ENCODE measurements at places on chromosomes 13 and 19.
A peak's percentile ranks its signal among the peaks of the same experiment; 100 is the strongest.

DNA sequence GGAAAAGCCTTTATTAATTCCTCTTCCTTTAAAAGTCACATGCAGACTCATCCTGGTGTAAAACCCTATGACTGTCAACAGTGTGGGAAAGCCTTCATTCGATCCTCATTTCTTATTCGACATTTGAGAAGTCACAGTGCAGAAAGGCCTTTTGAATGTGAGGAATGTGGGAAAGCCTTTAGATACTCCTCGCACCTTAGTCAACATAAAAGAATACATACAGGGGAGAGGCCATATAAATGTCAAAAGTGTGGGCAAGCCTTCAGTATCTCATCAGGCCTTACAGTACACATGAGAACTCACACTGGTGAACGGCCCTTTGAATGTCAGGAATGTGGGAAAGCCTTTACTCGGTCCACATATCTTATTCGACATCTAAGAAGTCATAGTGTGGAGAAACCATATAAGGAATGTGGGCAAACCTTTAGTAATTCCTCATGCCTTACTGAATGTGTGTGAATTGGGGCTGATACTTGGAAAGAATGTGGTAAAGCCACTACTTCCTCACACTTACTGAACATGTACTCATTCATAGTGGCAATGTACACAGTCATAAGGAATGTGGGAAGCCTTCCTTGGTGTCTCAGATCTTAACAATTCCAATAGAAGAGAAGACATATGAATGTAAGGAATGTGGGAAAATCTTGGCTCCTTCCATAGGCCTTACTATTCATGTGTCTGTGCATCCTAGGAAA is 18.8 kb downstream of the ZNF559 start:
- DNase-seq = no peak

DNA sequence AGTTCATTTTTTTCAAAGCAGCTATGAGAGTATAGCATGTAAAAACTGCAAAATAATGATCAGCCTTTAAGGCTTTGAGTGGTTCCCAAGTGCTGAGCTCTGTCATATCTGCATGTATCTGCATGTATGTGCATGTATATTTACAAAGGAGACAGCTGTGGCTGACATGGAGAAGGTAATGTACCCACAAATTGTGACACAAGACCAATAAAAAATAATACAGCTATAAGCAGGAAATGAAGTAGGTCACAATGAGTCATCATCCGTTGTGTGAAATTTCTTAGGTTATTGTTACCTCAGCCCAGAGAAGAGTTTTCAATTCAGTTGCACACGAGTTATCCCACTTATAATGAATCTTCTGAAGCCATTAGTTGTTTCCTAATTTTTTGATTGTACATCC is 60.9 kb upstream of the MED4 start:
- DNase-seq = no peak

DNA sequence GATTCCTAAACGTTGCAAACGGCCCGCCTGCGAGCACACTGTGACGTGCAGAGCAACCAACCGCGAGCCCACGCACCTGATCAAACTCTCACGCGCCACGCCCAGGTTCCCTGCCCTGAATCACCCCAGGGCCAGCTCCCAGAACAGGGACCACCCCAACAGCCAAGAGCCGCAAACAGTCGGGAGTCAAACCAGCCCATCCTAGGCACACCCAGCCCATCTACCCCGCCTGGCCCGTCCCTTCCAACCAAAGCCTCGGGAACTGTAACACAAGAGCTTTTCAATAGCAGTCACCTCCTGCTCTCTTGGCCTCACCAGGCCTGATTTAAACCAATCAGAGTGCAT is 8.9 kb downstream of the PIP5K1C start:
- DNase-seq = no peak

DNA sequence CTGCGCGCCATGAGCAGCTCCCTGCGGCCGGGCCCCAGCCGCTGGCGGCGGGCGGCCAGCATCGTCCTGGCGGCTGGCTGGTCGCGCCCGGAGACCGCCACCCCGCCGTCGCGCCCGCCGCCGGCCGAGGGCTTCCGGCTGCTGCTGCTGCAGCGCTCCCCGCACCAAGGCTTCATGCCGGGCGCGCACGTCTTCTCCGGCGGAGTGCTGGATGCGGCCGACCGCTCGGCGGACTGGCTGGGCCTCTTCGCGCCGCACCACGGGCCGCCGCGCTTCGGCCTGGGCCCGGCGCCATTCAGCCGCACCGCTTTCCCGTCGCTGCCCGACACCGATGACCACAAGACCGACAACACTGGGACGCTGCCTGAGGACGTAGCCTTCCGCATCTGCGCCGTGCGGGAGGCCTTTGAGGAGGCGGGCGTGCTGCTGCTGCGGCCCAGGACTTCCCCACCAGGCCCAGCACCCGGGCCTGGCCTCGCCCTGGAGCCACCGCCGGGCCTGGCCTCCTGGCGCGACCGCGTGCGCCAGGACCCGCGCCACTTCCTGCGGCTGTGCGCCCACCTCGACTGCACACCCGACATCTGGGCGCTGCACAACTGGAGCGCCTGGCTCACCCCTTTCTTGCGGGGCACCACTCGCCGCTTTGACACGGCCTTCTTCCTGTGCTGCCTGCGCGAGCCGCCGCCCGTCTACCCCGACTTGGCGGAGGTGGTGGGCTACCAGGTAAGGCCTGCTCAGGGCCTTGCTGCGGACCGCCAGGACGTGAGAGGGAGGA is 518 bp downstream of the NUDT19 start:
- no peak for DNase-seq

DNA sequence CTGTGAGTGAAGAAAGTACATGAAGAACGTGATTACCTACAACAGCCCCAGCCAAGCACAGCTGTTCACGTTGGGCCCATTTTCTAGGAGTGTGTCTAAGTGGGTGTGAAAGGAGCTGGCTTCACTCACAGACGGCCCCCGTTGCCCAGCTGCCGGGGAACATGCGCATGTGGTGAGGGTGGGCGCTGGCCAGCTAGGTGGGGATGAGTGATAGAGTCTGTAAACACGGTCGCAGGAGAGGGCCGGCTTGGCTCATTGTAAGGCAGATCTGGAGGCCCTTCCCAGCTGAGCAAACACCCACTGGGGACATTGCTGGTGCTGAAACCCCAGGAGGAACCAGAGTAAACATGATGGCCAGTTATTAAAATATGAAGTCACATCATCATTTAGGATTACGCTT is 160.5 kb downstream of the TEX29 start:
- no peak for DNase-seq

GRCh38 chr19:40806423-40807146 is 7.6 kb downstream of the EGLN2 start:
- DNase-seq = peak; percentile 35

DNA sequence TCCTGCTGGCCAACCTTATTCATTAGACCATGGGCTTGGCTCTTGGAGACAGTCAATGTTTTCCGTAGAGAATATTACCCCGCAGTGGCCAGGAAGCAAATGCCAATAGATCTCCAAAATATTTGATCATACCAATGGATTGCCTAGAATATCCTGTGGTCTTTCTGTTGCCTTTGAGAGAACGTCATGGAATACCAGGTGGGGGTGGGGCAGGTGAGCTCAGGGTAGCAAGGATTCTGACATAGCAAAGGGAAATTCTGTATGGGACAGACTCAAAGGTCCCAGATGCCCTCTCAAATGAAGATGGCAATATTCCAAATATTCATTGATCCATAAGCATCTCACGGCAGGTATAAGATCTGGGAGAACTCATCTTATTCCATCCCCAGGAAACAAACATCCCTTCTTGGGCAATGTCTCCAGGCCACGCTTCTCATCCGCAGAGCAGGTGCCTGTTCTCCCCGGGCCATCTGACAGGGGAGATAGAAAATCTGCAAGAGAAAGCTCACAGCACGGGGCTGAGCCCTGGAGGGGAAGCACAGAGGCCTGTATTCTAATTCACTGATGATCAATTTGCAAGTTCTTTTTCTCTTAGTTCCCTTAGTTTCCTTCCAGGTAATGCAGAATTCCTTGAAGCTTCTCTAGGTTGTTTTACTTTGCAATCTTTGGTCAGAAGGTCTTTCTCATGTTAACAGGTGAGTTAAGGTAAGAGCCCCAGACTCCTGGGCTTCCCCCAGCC is 69.6 kb upstream of the TSHZ3 start:
- no peak for DNase-seq

GRCh38 chr19:53809518-53810186 is 14.5 kb downstream of the NLRP12 start:
- DNase-seq = no peak

DNA sequence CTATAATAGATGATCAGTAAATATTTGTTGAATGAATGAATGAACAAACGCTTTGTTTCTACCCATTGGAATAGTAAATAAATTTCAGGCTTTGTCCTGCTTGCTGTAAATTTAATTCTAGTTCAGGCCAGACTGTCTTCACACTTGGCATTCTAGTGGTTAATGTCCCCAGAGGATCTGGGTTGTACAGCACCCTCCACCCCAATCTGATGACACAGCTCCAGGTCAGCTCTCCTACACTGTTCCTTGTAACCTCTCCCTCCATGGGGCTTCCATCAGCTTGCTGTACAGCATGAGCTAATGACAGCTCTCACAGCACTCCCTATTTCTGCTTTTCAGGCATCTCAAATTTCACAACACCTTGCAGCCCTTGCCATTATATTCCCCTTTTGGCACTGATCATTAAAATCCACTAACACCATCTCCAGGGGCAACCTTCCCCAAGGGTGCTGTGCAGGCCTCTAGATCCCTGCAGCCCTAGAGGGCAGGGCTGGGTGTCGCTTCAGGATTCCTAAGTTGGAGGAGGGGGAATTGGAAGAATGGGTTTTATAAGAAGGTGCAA is 12.7 kb upstream of the KL start:
- DNase-seq = no peak

DNA sequence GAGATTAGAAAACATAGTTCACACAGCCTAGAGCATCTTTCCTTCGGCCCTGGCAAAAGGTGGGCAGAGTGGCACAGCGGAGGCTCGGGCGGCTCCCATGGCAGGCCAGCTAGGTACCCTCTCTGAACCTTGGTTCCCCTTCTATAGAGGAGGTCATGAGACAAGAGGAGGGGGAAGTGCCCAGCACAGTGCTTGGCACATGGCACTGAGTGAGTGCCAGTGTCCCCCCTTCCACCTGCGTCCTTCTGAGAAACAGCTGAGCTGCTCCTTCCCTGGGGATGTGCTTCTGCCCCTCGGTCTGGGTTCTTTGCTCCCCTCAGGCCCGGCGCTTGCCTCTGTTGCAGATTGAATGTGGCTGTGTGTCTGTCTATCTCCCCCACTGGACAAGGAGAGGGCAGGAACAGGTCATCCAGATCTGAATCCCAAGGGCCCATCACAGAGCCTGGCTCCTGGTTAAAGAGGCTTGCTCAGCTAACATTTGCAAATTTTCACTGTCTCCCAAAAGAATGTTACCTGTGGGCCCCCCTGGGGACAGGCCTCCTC is 165.6 kb downstream of the USP12 start:
- no peak for DNase-seq

DNA sequence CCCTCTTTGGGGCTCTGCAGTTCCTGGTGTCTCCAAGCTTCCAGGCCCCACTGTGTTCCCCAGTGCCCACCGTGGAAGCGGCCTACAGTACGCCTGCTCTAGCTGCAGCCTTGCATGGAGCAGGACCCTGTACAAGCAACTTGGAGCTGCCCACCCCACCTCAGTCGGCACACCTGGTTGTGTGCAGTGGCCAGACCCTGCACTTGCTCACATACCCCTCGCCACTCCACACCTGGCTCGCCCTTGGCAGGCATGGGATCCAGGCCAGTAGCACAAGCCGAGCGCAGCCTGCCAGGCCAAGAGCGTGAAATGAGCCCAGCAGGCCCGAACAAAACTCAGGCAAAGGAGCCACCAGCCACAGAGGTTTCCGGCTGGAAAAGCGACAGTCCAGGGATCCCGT is 36.4 kb downstream of the ANKRD27 start:
- no peak for DNase-seq

GRCh38 chr13:32033744-32034143 is 2.2 kb downstream of the FRY start:
- DNase-seq = no peak

- no peak for DNase-seq
Measured at GRCh38 chr13:114011226-114011625, 37.4 kb upstream of the C13orf46 start.

DNA sequence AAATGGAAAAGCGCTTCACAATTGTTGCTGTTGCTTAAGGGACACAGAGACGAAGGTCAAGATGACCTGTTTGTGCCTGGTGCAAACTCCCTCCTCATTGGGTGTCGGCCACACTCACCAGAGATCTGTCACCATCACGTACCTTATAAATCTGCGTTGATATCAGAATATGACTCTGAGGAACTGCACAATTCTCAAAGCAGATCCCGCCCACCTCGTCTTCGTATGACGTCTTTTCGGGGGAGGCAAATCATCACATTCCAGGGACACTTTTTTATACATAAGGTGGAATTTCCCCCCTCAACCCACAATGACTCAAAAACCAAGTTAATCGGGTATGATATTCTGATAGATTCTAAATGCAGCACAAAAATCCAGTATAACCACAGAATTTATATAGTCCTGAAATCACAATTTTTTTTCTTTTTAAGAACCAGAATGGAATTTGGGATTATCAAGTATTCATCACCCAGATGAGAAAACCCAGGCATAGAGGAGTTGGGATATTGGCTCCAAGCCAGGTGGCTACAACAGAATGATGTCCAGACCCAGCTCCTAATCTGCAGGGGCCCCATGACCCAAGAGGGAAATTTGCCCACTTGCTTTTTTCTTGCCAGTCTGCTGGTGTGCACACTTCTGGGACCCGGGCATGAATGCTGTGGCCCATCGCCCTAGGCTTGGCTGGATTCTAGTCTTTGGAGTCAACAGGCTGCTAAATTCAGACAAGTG is 50.6 kb upstream of the MTIF3 start:
- no peak for DNase-seq

GRCh38 chr19:6062274-6062673 is 48.0 kb downstream of the RFX2 start:
- DNase-seq = no peak

GRCh38 chr13:46479283-46479682 is 73.7 kb upstream of the LRCH1 start:
- DNase-seq = no peak

- no peak for DNase-seq
Measured at GRCh38 chr19:36099166-36099785, 11.7 kb upstream of the OVOL3 start.

DNA sequence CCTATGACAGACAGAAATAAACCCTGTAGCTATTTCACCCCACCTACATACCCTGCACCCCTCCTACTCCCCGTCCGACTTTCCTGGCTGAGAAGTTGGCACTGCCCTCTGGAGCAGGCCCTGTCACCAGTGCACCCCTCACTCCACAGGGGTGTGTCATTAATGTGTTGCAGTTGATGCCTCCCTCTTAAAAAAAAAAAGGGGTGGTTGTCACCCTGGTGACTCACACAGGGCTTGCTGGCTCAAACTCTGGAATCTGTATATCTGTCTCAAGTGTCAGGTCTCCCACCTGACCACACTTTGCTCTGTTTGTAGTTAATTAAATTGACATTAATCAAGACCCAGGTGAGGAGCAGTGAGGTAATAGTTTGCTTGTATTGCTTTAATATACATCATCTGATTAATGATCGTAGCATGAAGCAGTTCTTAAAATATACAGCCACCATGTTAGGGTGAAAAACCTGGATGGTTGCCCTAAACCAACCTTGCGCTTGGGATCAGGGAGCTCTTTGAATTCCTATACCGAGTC is 2.0 kb upstream of the GATAD2A start:
- DNase-seq = no peak

DNA sequence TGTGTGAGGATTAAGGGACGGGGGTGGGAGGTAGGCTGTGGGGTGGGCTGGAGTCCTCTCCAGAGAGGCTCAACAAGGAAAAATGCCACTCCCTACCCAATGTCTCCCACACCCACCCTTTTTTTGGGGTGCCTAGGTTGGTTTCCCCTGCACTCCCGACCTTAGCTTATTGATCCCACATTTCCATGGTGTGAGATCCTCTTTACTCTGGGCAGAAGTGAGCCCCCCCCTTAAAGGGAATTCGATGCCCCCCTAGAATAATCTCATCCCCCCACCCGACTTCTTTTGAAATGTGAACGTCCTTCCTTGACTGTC is 5.5 kb downstream of the FOSB start:
- DNase-seq = no peak

Measured in stimulated activated CD8-positive, alpha-beta memory T cell treated with anti-CD3 and anti-CD28 coated beads, Interleukin-4, amount 100 ng/mL, for 4 hours (primary cell).